Caudate nucleus (tissue), 63 donors: ENCODE measurements at places on chromosomes 7 and 10.

- no peak for DNase-seq
These were observed 30.1 kb upstream of the KCNMA1 start for GRCh38 chr10:77667426-77668324.

DNA sequence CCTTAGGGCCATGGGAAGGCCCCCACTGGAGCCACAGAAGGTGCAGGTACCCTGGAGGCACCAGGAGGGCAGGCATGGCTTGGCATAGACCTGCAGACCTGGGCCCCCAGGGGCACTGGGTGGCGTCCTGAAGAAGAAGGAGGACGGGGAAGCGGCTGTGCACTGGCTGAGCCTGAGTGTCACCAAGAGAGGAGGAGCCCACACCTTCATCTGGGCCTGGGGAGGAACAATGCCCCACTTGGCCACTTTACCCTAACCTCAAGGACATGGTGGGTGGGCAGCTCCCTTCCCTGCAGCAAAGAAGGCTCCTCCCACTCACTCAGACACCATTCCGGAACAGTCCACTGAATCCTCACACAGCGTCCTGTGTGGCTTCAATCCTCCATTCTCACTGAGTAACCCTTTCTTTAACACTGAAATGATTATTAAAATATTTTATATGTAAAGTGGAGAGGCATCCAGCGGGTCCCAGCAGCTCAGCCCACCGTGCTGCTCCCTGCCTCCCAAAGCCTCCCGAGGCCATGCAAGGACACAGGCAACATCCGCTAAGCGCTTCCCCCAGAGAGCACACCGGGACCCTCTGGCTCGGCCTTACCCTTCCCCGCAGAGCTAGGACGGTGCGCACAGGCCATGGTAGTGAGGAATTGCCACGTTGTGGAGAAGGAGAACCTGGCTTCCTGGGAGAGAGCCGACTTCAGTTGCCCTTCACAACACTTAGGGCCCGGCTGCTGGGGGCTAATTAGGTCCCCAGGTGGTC lies 516.7 kb upstream of the MGMT start:
- no peak for DNase-seq

GRCh38 chr10:97640868-97641811 lies 669 bp downstream of the PI4K2A start:
- no peak for DNase-seq

- no peak for DNase-seq
These were observed at the start of gene MRC1 for GRCh38 chr10:17808971-17809841. TSS of gene MRC1 (plus strand) at chr10:17809348. CDS start at chr10:17809466, 118 bp downstream.

DNA sequence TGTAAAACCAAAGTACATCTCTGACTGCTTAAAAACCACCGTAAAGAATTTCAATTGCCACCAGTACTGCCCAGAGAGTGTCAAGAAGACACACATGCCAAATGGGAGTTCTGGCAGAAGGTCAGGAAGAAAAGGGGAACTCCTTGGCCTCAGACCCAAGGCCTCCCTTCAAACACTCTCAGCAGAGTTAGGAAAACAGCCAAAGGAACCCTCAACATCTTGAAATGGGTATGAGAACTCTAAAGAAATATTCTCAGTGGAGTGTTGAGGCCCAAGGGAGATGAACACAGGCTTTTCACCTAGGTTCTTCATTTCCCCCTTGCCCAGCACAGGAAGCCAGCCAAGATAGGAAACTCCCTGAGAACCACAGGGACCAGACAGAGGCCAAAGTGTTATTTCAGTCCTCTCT lies 96.1 kb upstream of the ASAH2 start:
- DNase-seq, result no peak

DNA sequence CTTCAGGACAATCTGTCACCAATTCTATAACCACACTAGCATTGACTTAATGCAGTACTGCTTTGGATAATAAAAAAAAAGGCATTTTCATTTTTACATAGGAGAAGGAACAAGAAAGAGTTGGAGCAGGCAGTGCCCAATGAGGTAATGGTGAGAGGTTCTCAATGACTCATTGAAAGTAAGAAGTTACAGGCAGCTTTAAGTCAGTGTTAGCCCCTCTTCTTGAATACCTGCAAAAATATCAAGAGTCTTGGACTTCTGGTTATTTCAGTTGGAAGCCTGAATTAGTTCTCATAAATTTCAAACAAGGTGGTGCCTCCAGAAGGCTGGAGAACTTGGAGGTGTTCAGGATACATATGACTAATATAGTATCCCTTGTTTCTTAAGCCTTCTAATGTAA lies 422.5 kb downstream of the HTR7 start:
- DNase-seq, result no peak

- no peak for DNase-seq
These were observed 52.0 kb downstream of the GTF2IRD1 start for GRCh38 chr7:74505471-74506324.

DNA sequence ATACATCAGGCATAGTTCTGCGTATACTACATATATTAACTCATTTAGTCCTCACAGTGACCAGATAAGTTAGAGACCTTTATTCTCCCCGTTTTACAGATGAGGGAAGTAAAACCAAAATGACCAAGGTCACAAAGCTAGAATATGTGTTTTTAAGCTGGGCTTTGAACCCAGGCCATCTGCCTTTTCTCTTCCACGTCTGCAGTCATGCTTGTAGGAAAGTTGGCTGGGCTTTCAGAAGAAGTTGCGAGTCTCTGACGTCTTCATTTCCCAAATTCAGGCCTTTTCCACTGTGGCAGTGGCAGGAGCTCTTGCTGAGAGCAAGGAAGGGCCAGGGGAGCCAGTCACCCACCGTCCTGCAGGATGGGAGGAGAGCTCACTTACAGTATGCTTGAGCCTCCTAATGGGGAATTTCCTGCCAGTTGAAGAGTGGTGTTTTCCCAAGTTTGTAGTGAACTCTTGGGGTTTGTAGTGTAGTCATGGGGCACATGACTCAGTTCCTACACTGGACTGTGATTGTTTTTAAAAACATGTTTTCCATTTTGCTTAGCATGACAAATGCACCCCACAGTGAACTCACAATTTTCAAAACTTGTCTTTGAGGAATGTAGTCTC lies 34.2 kb downstream of the CYP17A1 start:
- no peak for DNase-seq

GRCh38 chr10:100508691-100509150 lies 10.9 kb downstream of the SEC31B start:
- no peak for DNase-seq

- DNase-seq, result no peak
These were observed 88.5 kb upstream of the LRRTM3 start for GRCh38 chr10:66837335-66837734.
